ENCODE measurements at places on chromosomes 11 and 22.

DNA sequence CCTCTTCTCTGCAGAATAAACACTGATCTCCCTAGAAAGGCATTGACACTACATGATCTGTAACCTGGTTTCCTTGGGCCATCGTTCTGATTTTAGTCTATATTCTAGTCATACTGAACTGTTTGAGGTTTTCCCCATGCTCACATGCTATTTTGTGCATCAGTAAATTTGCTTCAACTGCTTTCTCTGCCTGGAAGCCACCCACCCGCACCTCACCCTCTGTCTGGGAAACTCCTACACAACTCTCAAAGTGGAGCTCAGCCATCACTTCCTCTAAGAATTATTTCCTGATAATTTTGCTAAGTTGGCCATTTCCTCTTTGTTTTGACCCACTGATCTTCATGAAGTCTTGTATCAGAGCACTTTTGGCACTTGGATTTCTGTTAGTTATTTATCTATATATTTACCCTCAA is 36.1 kb downstream of the MMP20 start:
- no peak for DNase-seq

GRCh38 chr11:115548878-115549528 is 44.8 kb upstream of the CADM1 start:
- DNase-seq = no peak

DNA sequence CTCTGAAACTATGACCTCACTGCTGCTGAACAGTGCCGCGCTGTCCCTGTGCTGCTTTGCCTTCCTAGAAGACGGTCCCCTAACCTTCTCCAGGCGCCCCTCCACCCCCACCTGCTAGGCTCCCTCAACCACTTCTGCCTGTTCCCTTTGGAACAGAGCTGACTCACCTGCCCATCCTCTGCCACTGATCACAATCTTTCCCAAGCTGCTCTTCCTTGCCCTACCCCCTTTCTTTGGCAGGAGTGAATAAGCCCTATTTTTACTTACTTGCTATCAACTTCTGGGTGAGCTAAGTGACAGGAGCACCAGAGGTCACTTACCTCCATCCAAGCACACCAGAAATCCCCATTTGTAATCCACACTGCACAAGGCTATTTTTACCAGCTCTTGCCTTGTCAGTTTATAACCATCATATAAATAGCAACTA is 116.0 kb upstream of the BID start:
- no peak for DNase-seq

GRCh38 chr22:44214764-44215163 is 34.0 kb downstream of the PARVG start:
- no peak for DNase-seq

- DNase-seq = no peak
Observed at GRCh38 chr11:77502346-77502905, 28.5 kb upstream of the PAK1 start.

DNA sequence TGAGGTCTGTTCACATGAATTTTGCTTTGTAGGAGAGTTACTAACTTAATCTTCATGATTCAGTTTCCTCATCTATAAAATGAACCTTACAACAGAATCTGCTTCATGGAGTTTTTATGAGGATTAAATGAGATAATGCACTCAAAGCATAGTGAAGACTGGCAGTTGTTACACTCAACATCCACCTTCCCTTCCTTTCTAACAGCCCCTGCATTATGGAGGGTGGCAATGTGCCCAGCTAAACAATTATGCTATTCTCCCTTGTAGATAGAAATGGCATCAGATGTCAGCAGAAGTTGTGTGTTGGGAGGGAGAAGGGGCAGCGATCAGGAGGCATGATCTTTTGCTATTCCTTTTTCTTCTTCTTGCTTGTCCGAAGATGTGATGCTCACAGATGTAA is 6.5 kb downstream of the POU2AF1 start:
- no peak for DNase-seq

- no peak for DNase-seq
Observed at GRCh38 chr11:30635401-30635989, 49.3 kb upstream of the MPPED2 start.

GRCh38 chr11:9529334-9529650 is 44.2 kb upstream of the WEE1 start:
- DNase-seq = no peak

DNA sequence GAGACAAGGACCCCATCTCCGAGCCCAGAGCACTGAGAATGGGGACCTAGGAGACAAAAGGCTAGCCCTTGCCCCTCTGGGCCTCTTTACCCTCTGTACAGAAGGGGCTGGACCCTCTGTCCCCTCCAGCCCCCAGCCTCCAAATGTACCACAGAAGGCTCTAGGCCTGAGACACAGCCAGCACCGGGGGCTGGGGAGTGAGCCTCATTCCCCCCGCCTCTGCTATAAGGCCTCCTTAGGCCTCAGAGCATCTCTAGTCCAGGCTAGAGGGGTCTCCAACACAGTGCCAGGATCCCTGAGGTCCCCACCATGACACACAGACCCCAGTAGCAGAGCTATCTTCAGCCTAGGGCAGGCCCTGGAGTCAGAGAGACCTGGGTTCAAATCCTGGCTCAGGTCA is 4.8 kb downstream of the SMTN start:
- no peak for DNase-seq

DNA sequence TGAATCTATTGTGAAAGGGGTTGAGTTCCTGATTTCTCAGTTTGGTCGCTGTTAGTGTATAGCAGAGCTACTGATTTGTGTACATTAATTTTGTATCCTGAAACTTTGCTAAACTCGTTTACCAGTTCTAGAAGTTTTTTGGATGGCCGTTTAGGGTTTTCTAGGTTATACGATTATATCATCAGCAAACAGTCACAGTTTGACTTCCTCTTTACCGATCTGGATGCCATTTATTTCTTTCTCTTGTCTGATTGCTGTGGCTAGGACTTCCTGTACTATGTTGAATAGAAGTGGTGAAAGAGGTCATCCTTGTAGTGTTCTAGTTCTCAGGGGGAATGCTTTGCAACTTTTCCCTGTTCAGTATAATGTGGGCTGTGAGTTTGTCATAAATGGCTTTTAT is 24.6 kb upstream of the OOSP4B start:
- DNase-seq = no peak

All from AG09309 (cell line).